ENCODE measurements at places on chromosomes 2 and 18.
A peak's percentile ranks its signal among the peaks of the same experiment; 100 is the strongest.

DNA sequence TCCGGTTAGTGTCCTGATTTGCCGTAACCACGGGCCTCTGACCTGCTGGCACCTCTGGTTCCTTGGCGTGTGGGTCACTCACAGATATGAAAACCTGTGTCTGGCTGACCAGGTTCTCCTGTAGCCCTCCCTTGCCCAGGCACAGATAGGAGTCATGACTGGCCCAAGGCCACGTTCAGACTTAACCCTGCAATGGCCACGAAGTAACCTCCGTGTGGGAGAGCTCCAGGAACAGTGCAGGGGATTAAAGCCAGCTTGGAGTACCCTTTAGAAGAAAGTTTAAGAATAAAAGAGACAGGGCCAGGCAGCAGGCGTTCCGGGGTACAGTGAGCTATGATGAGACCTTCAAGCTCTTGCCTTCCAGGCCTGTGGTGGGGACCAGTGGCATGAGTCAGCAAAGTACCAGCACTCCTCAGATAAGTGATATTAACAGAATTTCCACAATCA, 25.5 kb downstream of the CENPO start:
- peaks cover 37% of the 10 kb centered on the region for H3K36me3 ChIP-seq
- no peak overlapping the region for H3K4me3 ChIP-seq
- no peaks in the 10 kb centered on the region for H3K4me1 ChIP-seq
- no peak overlapping the region for H3K27ac ChIP-seq

DNA sequence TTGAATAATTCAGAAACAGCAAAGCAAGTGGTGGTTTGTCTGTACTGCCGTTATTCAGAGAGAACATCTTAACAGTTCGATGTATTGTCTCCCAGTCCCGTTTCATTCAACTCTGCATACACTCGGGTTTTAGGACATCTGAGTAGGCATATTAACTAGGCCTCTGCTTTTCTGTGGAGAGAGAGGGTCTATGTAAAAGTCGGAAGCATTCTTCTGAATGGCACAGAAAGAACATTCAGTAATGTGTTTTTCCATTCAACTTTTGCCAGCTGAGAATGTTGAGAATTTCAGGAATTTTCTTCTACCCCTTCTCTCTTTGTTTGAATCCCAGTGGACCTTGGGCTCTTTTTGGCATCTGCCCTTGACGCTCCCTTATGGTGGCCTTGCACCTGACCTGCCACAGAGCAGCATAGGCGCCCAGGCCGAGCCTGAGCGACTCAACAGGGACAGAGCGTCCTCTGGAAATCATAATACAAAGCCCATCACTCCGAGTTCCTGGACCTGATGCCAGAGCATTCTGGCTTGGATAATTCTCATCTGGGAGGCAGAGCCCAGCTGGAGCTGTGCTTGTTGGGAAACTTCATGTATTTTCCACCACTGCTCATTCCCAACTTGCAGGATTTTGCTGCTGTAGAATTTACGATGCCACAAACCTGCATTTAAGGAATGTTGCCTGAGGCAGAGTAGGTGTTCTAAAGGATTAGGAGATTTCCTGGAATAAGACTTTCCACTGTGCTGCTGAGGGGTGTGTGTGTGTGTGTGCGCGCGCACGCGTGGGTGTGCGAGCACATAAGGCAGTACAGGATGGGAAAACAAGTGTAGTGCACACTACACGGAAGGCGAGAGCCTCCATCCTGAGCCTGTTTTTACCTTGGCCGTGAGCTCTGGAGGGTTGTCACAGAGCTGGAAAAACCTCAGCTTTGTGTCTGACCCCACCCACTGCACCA, 77.2 kb upstream of the TXNDC2 start:
- H3K27me3 ChIP-seq, result no peaks in the 10 kb centered on the region
- H3K4me1 ChIP-seq, result peaks cover 16% of the 10 kb centered on the region
- peak overlapping the region; percentile 3 for H3K4me3 ChIP-seq
- no peak for DNase-seq
- H3K36me3 ChIP-seq, result peaks cover 4% of the 10 kb centered on the region

- H3K27ac ChIP-seq, result peak overlapping the region; percentile 83
- H3K4me1 ChIP-seq, result peaks cover 37% of the 10 kb centered on the region
- DNase-seq, result peak; percentile 30
- H3K36me3 ChIP-seq, result no peaks in the 10 kb centered on the region
These were observed 115.3 kb upstream of the NDUFV2 start for GRCh38 chr18:8987241-8987640.

DNA sequence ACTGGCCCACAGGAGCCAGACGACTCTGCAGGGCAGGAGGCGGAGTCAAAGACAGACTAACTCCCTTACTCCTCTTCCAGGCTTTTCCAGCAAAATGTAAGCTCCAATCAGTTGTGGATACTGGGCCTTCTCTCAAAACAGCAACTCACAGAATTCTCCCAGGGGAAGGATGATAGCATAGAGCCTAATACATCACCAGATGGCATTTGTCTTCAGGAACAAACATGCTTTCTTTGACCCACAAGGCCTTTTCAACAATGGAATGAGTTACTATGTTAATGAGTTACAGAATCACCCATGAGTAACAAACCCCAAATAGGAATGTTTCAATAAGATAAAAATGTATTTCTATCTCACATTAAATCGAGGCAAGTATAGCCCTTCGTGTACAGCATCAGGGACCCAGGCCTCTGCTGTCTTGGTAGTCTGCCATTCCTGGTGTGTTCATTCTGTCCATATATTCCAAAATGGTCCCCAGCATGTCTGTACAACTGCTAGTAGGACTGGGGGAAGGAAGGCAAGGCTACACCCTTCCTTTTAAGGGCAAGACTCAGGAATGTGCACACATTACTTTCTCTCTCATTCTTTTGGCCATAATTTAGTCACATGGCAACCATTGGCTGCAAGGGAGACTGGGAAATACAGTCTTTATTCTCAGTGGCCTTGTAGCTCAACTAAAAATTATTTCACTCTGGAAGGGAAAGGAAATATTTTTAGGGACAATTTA, 76.4 kb downstream of the BOD1L2 start:
- H3K4me1 ChIP-seq, result no peaks in the 10 kb centered on the region
- no peaks in the 10 kb centered on the region for H3K27me3 ChIP-seq
- no peak for DNase-seq
- H3K27ac ChIP-seq, result no peak overlapping the region

DNA sequence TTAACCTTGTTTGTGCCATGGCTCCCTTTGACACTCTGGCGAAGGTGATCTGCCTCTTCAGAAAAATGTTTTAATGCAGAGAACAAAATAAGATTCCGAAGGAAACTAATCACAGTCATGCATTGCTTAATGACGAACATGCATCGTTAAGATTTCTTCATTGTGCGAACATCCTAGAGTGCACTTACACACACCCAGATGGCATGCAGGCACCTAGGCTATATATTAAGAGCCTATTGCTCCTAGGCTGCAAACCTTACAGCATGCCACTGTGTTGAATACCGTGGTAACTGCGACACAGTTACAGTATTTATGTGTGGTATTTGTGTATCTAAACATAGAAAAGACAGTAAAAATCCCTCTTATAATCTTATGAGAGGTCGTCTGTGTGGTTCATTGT, 8.3 kb downstream of the ASAP2 start:
- peaks cover 52% of the 10 kb centered on the region for H3K4me1 ChIP-seq
- no peak for DNase-seq
- H3K27ac ChIP-seq, result no peak overlapping the region
- no peaks in the 10 kb centered on the region for H3K27me3 ChIP-seq
- no peak overlapping the region for H3K4me3 ChIP-seq

Measured in keratinocyte (primary cell).